ENCODE measurements at places on chromosomes 1 and 21.

GRCh38 chr21:35059742-35060141, 10.6 kb upstream of the RUNX1 start:
- no peak for DNase-seq

DNA sequence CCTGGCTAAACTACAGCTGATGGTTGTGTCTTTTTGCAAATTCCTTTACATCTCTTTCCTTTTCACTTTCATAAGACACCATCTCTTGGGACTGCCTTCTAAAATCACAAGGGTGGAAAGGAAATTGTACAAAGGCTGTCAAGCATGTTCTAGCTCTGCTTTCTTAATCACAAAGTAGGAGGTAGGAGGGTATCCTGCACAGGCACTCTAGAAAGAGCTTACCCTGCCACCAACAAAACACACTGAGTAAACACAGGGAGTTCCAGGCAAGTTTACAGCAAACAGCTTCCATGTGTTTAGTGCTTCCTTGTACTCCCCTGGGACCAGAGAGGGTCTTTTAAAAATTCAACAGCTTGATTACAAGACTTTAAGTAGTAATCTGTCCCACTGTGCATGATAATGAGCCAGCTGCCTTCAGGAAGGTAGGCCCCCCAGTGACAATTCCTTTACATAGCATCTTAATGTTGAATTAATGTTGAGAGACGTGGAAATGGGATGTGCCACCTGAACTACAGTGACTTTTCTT, 2.4 kb downstream of the PLPP3 start:
- peak; percentile 64 for DNase-seq

- peak; percentile 65 for DNase-seq
Measured at GRCh38 chr1:36156329-36157114, 562 bp downstream of the MAP7D1 start.

DNA sequence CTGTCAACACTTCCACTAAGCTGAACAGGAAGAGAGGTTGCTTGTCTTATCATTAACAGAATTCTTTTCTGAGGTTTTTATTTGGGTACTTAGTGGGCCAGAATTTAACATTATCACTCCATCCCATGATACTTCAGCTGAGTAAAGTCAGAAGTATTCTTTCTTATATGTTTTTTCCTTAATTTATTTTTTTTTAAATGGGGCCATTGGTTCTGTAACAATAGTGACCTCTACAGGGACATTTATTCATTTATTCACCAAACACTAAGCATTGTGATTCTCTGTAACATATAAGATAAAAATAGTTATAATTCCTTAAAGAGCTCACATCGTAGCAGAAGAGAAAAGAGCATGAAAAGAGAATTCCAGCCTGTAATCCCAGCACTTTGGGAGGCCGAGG, 9.8 kb downstream of the GREM2 start:
- DNase-seq = peak; percentile 21

GRCh38 chr1:168991667-168992475, 114.6 kb upstream of the ATP1B1 start:
- DNase-seq = no peak
